ENCODE measurements at places on chromosomes 4 and X.

DNA sequence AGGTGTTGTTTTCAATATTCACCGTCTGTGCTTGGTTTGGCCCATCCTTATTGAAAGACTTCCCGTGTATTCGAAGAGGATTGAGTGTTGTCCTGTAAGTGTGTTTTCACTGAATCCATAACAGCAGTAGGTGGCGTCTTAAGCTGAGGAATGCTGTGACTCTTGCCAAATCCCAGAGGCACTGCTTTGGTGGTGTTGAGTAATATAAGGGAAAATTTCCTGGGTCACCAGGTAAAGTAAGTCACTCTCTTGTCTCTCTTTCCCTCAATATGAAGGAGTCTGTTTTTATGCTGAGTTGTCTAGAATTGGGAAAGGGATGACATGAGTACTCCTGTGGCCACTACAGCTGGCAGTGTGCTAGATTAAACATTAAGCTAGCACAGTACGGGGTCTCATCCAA is 146.7 kb upstream of the ZXDB start:
- DNase-seq = no peak

- DNase-seq = peak; percentile 35
Observed at GRCh38 chrX:136689436-136689835, 41.5 kb downstream of the CD40LG start.

DNA sequence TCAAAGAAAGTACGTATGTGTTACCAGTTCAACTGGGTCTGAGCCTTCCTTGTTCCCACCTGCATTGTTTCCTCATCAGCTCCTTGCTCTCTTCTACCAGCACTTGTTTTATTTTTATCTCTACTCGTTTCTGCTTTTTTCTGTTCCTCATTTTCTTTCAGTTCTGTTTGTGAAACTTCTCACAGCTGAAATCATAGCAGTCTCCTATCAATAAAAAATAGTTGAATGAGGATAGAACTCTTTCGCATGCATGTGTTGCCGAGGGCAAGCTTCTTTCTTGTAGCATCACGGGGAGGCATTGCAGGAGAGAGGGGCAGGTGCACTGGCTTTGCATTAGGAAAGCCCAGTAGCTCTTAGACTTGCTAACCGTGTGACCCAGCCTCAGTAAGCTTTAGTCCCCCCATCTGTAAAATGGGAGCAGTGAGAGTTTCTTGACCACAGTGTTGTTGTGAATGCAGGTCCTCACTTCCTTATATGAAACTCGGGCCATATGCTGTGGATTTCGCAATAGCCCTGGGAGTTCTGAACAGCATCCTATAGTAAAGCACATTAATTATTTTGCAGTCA is 24.7 kb downstream of the OFD1 start:
- DNase-seq = peak; percentile 2

DNA sequence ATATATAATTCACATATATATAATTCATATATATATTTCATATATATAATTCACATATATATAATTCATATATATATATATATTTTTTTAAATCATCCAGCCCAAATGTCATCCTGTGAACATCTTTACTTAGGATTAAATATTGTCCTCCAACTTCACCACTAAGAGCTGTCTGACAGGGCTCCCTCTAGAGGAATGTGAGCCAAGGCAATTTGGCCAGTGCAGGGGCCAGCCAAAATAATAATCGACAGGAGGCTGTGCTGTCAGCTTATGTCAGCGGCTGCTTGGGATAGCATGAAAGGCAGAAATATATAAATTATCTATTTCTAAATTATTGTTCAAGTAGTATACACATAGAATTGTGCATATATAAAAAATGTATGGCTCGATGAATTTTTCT is 29.5 kb downstream of the EGFL6 start:
- no peak for DNase-seq

GRCh38 chr4:102352781-102353180 is 7.5 kb upstream of the SLC39A8 start:
- no peak for DNase-seq

DNA sequence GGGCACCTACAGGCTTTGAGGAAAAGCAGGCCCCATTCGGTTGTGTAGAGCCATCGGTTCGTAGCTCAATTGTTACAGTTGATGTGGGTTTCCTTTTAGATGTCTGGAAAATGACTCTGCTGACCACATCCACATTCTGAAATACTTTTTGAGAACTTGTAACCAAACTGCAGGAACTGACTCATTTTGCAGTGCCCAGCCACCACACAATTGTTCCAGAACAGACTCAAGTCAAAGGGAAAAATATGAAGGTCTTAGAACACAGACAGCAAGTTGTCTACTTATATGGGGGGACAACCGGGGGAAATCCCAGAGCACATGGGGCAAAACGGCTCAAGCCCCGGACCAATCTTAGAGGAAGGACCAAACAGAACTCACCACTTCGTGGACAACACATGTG is 557.6 kb upstream of the DIPK2B start:
- DNase-seq = peak; percentile 58

GRCh38 chrX:132169554-132169953 is 41.7 kb upstream of the FRMD7 start:
- DNase-seq = no peak

- no peak for DNase-seq
Observed at GRCh38 chrX:132393085-132393484, 95.8 kb downstream of the MBNL3 start.

- no peak for DNase-seq
Observed at GRCh38 chr4:26126143-26126718, 194.6 kb upstream of the RBPJ start.

DNA sequence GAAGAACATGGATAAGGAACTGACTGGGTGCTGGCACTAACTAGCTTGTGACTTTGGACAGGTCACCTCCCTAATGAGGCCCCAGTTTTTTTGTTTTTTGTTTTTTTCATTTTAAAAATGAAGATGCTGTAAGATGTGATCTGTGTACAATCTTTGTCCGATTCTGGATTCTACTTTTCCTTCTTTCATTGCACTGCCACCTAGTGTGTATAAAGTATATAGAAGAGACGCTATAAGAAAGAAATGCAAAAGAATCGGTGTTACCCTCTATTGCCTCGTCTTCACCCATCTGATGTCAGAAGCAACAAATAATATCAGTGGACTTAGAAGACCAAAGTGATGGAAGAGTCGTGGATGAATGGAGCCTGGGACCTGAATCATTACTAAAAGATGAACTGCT is 58.6 kb upstream of the P2RY10 start:
- DNase-seq = peak; percentile 31

DNA sequence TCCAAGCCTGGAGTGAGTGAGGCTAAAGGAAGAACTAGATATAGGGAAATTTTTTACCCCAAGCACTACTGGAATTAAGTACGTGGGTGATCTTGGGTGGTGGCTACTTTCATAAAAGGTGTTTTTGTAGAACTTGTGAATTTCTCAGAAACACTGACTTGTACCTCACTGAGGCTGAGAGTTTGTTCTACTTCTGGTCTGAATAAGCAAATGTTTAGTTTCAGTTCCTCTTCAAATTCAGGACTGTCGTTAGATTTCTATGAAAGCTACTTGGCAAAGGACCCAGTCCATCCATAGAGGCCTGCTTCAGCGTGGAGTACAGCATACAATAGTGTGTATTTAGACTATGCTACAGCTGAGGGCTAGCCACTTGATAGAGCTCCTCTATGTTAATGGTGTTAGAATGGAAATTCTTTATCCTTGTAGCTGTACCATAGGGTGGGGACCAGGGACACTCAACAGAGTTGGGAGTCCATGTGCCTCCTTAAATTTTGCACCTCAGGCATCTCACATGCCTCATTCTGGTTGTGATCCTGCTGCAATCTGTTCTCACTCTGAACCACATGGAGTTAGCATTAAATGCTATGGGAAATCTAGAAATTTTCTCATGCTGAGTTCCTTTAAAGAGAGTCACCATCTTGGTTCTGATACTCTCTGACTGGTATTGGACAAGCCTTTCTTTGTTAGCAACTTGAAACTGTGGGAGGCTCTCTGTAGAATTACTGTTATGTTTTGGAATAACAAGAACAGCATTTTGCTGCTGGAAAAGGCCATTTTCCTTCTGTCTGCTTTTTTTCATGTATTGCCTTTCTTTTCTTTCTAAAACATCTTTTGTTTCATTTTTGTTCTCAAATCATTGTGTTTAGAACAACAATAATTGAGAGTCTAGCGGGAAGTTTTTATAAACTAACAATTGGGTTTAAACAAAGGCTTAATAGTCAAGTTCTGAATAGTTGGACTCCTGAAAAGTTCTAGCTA is 86.8 kb downstream of the PDGFRA start:
- DNase-seq = no peak

- DNase-seq = no peak
Observed at GRCh38 chrX:74446876-74447275, 25.6 kb downstream of the SLC16A2 start.

DNA sequence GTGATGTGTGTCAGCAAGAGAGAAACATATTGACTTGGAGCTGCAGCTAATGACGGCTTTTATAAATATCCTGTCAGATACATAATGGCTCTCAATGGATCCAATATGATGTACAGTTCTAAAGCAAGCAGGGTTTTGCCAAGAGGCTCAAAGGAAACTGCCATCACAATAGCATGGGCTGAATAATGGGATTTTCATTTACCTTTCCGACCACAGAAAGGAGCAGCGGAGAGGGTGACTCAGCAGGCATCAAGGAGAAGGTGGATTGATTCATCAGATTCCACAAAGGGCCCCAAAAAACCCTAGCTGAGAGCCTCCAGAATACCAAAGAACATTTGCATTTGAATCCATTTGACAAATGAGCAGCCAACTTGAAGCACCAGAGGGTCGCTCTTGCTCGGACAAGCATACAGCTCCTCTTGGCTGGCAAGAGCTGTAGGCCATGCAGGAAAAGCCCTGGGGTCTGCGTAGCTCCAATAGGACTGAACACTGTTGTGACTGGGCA is 355.7 kb upstream of the NOCT start:
- DNase-seq = no peak
